T-helper 17 cell (primary cell): ENCODE measurements at places on chromosomes 11 and 22.

- H3K27ac ChIP-seq, result no peak overlapping the region
- H3K27me3 ChIP-seq, result no peaks in the 10 kb centered on the region
- no peaks in the 10 kb centered on the region for H3K4me1 ChIP-seq
- DNase-seq, result no peak
- H3K36me3 ChIP-seq, result peaks cover 3% of the 10 kb centered on the region
These were observed 20.8 kb upstream of the GAB2 start for GRCh38 chr11:78438298-78438975.

GRCh38 chr11:78532991-78533390, 41.7 kb downstream of the NARS2 start:
- H3K27ac ChIP-seq, result no peak overlapping the region
- no peaks in the 10 kb centered on the region for H3K27me3 ChIP-seq
- H3K36me3 ChIP-seq, result peaks cover 3% of the 10 kb centered on the region
- H3K4me3 ChIP-seq, result no peak overlapping the region
- H3K4me1 ChIP-seq, result peaks cover 5% of the 10 kb centered on the region

- no peaks in the 10 kb centered on the region for H3K36me3 ChIP-seq
- no peak overlapping the region for H3K4me3 ChIP-seq
- no peaks in the 10 kb centered on the region for H3K4me1 ChIP-seq
- no peak for DNase-seq
- H3K27ac ChIP-seq, result no peak overlapping the region
- no peaks in the 10 kb centered on the region for H3K27me3 ChIP-seq
These were observed 777.6 kb downstream of the TBC1D22A start for GRCh38 chr22:47540011-47540410.

GRCh38 chr11:95641495-95641894, 148.1 kb downstream of the FAM76B start:
- peaks cover 11% of the 10 kb centered on the region for H3K4me1 ChIP-seq
- no peak for DNase-seq
- peak overlapping the region; percentile 67 for H3K27ac ChIP-seq
- no peaks in the 10 kb centered on the region for H3K27me3 ChIP-seq
- peak overlapping the region; percentile 52 for H3K4me3 ChIP-seq
- H3K36me3 ChIP-seq, result no peaks in the 10 kb centered on the region

GRCh38 chr22:17228725-17229126, 9.5 kb upstream of the ADA2 start:
- peaks cover 2% of the 10 kb centered on the region for H3K4me1 ChIP-seq
- H3K27me3 ChIP-seq, result no peaks in the 10 kb centered on the region
- no peak overlapping the region for H3K4me3 ChIP-seq
- H3K36me3 ChIP-seq, result no peaks in the 10 kb centered on the region
- H3K27ac ChIP-seq, result no peak overlapping the region

DNA sequence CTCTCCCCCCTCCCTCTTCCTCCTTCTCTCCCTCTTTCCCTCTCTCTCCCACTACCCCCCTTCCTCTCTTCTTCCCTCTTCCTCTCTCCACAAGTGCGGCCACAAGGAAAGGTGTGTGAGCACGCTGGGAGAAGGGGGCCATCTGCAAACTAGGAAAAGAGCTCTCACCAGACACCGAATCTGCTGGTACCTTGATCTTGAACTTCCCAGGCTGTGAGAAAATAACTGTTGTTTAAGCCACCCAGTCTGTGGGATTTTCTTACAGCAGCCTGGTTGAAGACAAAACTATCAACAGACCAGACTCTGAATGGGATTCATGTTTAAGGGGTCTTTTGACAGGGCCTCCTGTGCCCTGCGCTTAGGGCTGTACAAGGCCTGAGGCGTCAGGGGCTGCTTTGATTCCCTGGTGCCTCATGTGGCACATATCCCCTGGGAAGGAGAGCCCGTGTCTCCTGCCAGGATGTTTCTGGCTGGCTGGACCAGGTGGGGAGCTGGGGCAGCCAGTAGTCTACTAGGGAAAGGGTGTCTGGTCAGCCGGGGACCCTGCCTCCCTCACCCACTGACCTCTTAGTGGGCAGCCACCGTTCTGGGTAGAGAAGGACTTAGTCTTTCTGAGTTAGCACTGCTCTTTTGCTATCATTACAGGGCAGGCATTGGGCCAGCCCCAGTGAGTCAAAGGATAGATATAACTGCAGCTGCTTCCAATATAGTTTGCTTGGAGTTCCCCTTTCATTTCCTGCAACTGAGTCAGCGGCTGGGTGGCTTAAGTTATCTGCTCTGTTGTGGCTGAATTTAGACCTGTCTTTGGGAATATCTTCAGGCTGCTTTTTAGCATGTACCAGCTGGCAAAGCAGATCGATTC, 6.2 kb downstream of the PANX1 start:
- H3K27me3 ChIP-seq, result no peaks in the 10 kb centered on the region
- peaks cover 37% of the 10 kb centered on the region for H3K4me1 ChIP-seq

- H3K27ac ChIP-seq, result no peak overlapping the region
- peaks cover 3% of the 10 kb centered on the region for H3K36me3 ChIP-seq
- no peak for DNase-seq
- no peaks in the 10 kb centered on the region for H3K4me1 ChIP-seq
- no peak overlapping the region for H3K4me3 ChIP-seq
These were observed 15.5 kb downstream of the OR51B6 start for GRCh38 chr11:5366856-5367255.

DNA sequence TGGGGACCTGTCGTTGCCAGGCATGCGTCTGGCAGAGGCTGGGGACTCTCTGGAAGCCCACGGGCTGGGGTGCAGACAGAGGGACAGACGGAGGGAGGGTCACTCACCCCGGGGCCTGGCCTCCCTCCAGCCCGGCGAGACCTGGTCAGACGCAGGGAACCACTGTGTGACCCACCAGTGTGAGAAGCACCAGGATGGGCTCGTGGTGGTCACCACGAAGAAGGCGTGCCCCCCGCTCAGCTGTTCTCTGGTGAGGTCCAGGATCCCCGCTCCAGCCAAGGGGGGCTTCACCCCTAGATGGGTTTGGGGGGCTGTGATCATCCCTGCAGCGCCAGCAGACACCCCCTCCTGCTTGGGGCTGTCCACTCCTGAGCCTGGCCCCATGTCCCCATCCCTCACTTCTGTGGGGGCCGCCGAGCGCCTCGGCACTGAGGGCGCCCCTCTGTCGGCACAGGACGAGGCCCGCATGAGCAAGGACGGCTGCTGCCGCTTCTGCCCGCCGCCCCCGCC, 23.6 kb upstream of the MUC5B start:
- H3K27ac ChIP-seq, result no peak overlapping the region
- H3K4me3 ChIP-seq, result no peak overlapping the region
- H3K4me1 ChIP-seq, result no peaks in the 10 kb centered on the region
- no peak for DNase-seq

- H3K4me1 ChIP-seq, result peaks cover 34% of the 10 kb centered on the region
- peaks cover 2% of the 10 kb centered on the region for H3K36me3 ChIP-seq
- DNase-seq, result peak; percentile 57
- no peaks in the 10 kb centered on the region for H3K27me3 ChIP-seq
These were observed at the start of the genes COMT and TXNRD2 for GRCh38 chr22:19941365-19942082. Gene COMT (plus strand): TSS chr22:19941772. CDS start chr22:19962527, 20,755 bp downstream. Gene TXNRD2 (minus strand): TSS chr22:19941818. CDS start chr22:19941803, 15 bp downstream.

GRCh38 chr22:45248832-45249561, 8.3 kb upstream of the KIAA0930 start:
- H3K4me1 ChIP-seq, result no peaks in the 10 kb centered on the region
- H3K4me3 ChIP-seq, result no peak overlapping the region
- no peak overlapping the region for H3K27ac ChIP-seq
- no peaks in the 10 kb centered on the region for H3K36me3 ChIP-seq
- no peaks in the 10 kb centered on the region for H3K27me3 ChIP-seq

DNA sequence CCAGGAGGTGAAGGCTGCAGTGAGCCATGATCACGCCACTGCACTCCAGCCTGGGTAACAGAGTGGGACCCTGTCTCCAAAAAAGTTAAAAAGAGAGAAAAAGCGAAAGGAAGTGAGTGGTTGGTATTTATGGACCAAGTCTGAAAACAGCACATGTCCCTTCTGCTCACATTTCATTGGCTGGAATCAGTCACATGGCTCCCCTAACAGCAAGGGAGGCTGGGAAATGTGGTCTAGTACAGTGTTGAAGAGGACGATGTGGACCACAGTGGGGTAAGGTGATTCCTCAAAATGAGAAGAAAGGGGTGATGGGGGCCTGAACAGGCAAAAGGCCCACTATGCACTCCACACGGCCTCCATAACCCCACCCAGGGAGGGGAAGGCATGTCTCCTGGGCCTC, 32.5 kb upstream of the SMTN start:
- DNase-seq, result no peak
- H3K4me1 ChIP-seq, result peaks cover 5% of the 10 kb centered on the region
- peaks cover 10% of the 10 kb centered on the region for H3K27me3 ChIP-seq
- no peak overlapping the region for H3K4me3 ChIP-seq

- peak overlapping the region; percentile 44 for H3K27ac ChIP-seq
- H3K4me3 ChIP-seq, result no peak overlapping the region
- H3K4me1 ChIP-seq, result peaks cover 3% of the 10 kb centered on the region
- DNase-seq, result no peak
- H3K27me3 ChIP-seq, result peaks cover 35% of the 10 kb centered on the region
These were observed 277.4 kb upstream of the SESN3 start for GRCh38 chr11:95508219-95508890.

DNA sequence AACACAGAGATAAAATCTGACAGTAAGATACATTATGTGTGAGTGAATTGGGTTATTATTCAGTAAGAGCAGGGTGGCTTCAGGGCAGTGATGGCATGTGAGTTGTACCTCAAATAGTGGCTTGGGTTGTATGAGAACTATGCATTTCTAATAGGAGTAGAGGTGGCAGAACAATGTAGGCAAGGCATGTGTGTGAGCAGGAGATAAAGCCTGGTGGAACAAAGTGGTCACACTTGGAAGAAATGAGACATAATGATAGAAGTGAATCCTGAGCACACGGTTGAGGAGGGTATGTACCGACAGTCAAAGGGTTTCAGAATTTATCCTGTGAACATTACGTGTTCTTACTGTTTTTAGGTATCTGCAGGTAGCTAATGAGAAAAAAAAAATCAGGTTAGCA, 159.3 kb downstream of the CASP12 start:
- H3K4me1 ChIP-seq, result peaks cover 9% of the 10 kb centered on the region
- H3K4me3 ChIP-seq, result no peak overlapping the region
- no peak overlapping the region for H3K27ac ChIP-seq
- no peaks in the 10 kb centered on the region for H3K27me3 ChIP-seq

GRCh38 chr22:23094260-23094659, 23.9 kb downstream of the GNAZ start:
- H3K4me1 ChIP-seq, result no peaks in the 10 kb centered on the region
- H3K27ac ChIP-seq, result no peak overlapping the region
- no peak overlapping the region for H3K4me3 ChIP-seq
- no peaks in the 10 kb centered on the region for H3K27me3 ChIP-seq
- H3K36me3 ChIP-seq, result peaks cover 2% of the 10 kb centered on the region

- no peak overlapping the region for H3K27ac ChIP-seq
- H3K36me3 ChIP-seq, result no peaks in the 10 kb centered on the region
- DNase-seq, result no peak
- H3K4me3 ChIP-seq, result no peak overlapping the region
These were observed 39.6 kb downstream of the ARRB1 start for GRCh38 chr11:75311858-75312288.

GRCh38 chr11:83078269-83078668, 6.6 kb upstream of the RAB30 start:
- H3K27ac ChIP-seq, result peak overlapping the region; percentile 67
- H3K36me3 ChIP-seq, result peaks cover 2% of the 10 kb centered on the region
- DNase-seq, result no peak
- H3K4me1 ChIP-seq, result peaks cover 13% of the 10 kb centered on the region
- H3K4me3 ChIP-seq, result no peak overlapping the region

DNA sequence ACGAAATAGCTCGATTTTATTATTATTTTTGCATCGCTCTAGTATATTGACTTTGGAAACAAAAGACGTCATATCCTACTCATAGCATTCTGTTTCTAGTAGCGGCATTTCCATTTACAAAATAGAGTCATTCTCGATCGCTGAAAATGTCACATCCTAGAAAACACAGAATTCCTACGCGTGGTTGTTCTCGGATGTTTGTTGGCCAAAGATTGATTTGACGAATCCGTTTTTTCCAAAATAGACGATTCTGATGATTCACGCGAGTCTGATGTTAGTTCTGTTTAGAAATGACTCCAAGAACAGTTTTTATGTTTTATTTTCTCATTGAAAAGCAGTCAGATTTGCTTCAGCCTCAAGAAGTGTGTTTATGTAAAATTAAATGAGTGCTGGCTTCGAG, 47.6 kb downstream of the SMIM38 start:
- H3K27ac ChIP-seq, result no peak overlapping the region
- peaks cover 2% of the 10 kb centered on the region for H3K4me1 ChIP-seq
- H3K27me3 ChIP-seq, result peaks cover 4% of the 10 kb centered on the region
- no peaks in the 10 kb centered on the region for H3K36me3 ChIP-seq
- H3K4me3 ChIP-seq, result no peak overlapping the region

DNA sequence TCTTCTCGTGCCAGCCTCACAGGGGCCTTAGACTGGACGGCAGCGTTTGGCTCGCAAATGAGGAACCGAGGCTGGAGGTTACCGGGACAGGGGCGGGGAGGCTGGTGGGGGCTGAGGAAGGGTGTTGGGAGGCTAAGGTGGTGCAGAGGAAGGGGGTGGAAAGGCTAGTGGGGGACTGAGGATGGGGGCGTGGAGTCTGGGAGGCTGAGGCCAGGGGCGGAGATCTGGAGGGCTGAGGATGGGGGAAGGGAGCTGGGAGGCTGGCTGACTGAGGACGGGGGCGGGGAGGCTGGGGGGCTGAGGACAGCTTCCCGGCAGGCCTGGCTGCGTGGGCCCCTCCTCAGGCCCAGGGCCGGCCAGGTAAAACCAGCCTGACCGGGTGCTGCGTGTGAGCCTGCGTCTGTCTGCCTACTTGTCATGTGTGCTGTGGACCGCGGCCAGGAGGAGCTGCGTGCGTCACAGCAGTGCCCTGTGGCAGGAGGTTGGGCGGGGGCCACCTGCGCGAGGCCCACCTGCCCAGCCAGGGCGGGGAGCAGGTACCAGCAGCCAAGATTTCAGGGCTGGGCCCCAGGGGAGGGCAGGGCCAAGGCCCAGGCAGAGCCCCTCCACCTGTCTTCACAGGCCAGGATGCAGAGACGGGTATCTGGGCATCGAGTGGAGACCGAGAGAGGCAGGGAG, 9.4 kb upstream of the PIM3 start:
- no peaks in the 10 kb centered on the region for H3K36me3 ChIP-seq
- no peaks in the 10 kb centered on the region for H3K4me1 ChIP-seq
- no peak overlapping the region for H3K4me3 ChIP-seq
- no peaks in the 10 kb centered on the region for H3K27me3 ChIP-seq
- no peak overlapping the region for H3K27ac ChIP-seq
- no peak for DNase-seq

- no peak overlapping the region for H3K4me3 ChIP-seq
- H3K27ac ChIP-seq, result no peak overlapping the region
- no peak for DNase-seq
- H3K27me3 ChIP-seq, result peaks cover 44% of the 10 kb centered on the region
These were observed 65.7 kb upstream of the NAV2 start for GRCh38 chr11:19646921-19647320.

- H3K27ac ChIP-seq, result no peak overlapping the region
- peaks cover 6% of the 10 kb centered on the region for H3K27me3 ChIP-seq
- no peaks in the 10 kb centered on the region for H3K4me1 ChIP-seq
- DNase-seq, result no peak
These were observed 50.2 kb downstream of the DDI1 start for GRCh38 chr11:104086621-104087020.

DNA sequence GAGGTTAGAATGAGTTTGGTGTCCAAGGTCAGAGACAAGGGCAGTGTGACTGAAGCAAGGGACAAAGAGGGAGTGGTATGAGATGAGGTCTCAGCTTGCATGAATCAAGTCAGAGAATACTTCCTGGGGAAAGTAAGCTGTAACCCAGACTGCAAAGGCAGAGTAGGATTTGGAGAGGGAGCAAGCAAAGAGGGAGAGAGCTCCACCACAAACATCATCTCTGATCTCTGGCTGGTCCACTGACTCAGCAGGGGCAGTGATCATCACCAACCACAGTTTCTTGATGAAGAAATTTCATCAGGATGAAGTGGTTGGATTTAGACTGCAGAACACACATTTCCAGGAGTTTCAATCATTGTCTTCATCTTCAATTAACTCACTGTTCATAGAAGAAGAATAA, 54.9 kb upstream of the HMGXB4 start:
- H3K36me3 ChIP-seq, result no peaks in the 10 kb centered on the region
- H3K27ac ChIP-seq, result no peak overlapping the region
- no peaks in the 10 kb centered on the region for H3K4me1 ChIP-seq
- H3K27me3 ChIP-seq, result peaks cover 44% of the 10 kb centered on the region
- H3K4me3 ChIP-seq, result no peak overlapping the region
